Left renal cortex interstitium (tissue), 4 donors: ENCODE measurements at places on chromosomes 4 and X. TPM values are rescaled to one million over a fixed set of nuclear protein-coding genes. Genes with fewer than 3 reads are reported as not detected.

- no peak for DNase-seq
Observed at GRCh38 chr4:24675721-24676389, 91.5 kb upstream of the DHX15 start.

DNA sequence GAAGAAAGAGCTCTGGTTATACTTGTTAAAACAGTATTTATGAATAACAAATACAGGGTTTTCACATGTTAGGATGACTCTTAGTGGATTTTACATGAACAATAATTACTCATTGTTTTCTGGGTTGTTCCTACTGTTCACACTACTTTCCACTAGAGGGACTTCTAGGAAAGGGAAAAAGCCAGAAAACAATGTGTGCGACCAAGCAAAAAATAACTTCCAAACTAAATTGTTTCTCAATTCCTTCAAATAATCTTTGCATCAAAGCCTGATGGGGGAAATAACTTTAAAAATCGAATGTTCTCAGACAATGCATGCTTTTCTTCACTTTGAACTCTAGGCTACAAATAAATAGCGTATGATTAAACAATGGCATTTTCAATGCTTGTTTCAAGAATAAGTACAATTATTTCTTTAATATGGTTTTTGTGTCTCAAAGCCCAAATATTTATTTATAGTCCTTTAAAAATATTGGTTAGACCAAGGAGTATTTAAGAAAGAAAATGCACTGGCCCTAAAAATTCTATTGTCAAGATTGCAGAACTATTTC lies 72.1 kb upstream of the ETNPPL start:
- DNase-seq: no peak

Gene TSPAN7
- polyA plus RNA-seq: 56.7 TPM

Gene SPANXC
- polyA plus RNA-seq: not detected

Gene MXRA5
- polyA plus RNA-seq: 8.3 TPM

DNA sequence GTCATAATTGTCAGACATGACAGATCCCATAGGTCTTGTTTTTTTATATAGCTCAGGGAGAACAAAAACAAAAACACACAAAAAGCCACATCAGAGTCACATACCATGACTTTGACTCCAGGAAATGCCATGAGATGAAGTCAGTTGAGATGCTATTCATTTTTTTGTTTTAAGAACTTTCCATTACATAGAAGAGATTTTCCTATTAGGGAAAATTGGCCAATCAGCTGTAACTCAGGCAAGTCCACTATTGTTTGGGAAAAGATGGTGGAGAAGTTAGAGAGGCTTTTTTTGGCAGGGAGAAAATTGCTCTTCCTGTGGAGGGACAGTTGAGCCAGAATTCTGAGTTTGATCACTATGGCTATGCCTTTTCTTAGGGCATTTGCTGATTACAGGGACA lies 72.6 kb downstream of the SMARCA5 start:
- no peak for DNase-seq

- DNase-seq: no peak
Observed at GRCh38 chr4:80486603-80487002, 151.1 kb downstream of the CFAP299 start.
